Right cardiac atrium (tissue), 5 donors: ENCODE measurements at places on chromosomes 5 and 9.

DNA sequence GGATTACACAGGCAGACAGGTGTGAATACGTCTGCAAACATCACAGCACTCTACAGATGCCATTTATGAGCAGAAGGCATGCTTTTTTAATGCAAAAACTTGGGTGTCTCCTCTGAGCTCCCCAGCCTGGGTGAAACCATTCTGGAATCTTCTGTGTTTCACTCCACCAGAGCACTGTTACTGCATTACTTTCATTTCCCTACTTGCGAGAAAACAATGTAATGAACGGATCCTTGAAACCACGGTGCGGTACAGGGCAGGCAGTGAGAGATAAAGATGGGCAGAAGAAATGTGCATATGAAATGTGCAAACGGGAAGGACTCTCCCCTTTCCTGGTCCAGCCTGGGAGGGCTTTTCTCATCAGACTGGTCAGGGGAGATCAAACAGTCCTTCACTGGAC is 584.3 kb upstream of the KLF4 start:
- no peak for DNase-seq

GRCh38 chr5:35117967-35118366 is 70.2 kb upstream of the AGXT2 start:
- DNase-seq = no peak

DNA sequence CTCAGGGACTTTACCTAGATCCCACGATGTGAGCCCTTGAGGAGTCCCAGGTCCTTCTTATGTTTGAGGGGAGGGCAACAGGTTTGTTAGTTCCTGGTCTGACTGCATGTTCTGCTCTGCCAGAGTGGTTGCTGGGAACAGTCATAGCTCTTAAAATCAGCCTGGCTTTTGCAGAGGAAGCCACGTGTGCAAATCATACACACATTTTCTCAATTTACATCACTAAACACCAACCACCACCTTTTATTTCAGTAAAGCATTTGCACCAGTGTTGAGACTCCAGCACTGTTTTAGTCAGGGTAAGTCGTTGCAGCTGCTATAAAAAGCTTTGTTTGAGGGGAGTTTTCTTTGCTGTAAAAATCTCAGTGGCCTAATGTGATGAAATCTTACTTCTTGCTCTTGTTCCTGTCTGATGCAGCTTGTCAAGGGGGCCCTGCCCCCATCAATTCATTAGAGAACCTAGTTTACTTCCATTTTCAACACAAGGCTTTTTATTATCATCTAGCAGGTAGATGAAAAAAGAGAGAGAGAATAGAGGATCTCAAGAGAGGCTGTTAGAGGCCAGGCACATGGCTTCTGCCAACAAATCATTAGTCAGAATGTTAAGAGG is 70.3 kb upstream of the VCAN start:
- DNase-seq = no peak

DNA sequence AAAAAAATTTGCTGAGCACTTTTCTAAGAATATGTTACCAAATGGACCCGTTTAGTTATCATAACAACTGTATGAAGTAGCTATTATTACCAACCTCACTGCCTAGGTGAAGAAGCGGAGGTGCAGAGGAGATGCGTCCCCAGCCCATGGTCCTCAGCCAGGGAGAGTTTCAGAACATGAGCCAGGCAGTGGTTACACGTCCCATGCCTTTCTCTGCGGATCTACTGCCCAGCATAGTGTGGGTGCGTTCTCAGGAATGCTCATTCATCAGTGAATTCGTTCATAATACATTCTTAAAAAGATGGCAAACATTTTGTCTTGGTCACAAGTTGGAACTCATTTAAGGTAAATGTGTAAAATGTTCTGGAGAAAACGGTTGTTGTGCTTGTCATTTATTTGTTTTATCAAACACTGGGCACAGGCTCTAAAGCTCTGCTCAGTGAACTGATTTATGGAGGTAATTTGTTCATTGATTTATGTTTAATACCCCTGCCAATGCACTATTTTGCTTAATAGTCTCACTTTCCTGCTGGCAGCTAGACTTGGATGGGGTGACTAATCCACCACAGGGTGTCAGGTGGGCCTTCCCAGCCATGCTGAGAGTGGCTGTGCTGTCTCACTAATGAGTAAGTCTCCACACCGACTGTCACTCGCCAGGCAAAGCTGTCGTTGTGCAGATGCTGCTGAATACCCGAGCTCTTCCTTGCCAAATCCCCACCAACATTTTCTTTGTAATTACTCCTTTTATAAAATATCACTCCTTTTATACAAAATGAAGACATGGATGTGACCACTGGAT is 248.8 kb downstream of the TENT4A start:
- no peak for DNase-seq

DNA sequence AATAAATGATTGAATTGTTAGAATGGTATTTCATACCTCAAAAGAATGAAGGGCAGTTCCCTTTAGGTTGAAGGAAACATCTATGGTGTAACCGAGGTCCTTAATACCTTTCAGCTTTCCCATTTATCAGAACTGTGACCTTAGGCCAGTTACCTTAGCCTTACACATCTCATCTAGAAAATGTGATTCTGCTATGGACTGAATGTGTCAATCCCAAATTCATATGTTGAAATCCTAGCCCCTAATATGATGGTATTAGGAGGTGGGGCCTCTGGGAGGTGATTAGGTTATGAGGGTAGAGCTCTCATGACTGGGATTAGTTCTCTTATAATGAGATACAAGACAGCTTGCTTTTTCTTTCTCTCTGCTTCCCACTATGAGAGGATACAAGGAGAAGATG is 441.9 kb downstream of the PLK2 start:
- no peak for DNase-seq
